A549 treated with Hydrocortisone at 1 μM for 4 hours (cell line): ENCODE measurements at places on chromosomes 13 and 19. TPM values are rescaled to one million over a fixed set of nuclear protein-coding genes. Genes with fewer than 3 reads are reported as not detected.

The LACC1 gene
- total RNA-seq: 2.8 to 4.7 TPM (median 3.1 TPM) in 5 replicates

The SLC7A1 gene
- 26.3 to 36.3 TPM (median 29.6 TPM) in 5 replicates for total RNA-seq

The LATS2 gene
- total RNA-seq: 10.7 to 12.2 TPM (median 11.2 TPM) in 5 replicates

The IGFL2 gene
- total RNA-seq: 0.30 to 1.5 TPM (median 0.38 TPM) in 5 replicates

The LAIR2 gene
- not detected in 5 replicates for total RNA-seq

The STX10 gene
- total RNA-seq: 41.0 to 54.7 TPM (median 52.0 TPM) in 5 replicates

The XAB2 gene
- 23.3 to 26.8 TPM (median 25.1 TPM) in 5 replicates for total RNA-seq

The ZNF234 gene
- 1.3 to 2.5 TPM (median 2.2 TPM) in 5 replicates for total RNA-seq

The THSD1 gene
- total RNA-seq: 5.2 to 6.7 TPM (median 6.1 TPM) in 5 replicates

The PCDH9 gene
- 5.6 to 7.7 TPM (median 6.5 TPM) in 5 replicates for total RNA-seq
